DMS 273 treated with DMSO at 0.1 percent for 48 hours (cell line): ENCODE measurements at places on chromosomes 1 and 21.

DNA sequence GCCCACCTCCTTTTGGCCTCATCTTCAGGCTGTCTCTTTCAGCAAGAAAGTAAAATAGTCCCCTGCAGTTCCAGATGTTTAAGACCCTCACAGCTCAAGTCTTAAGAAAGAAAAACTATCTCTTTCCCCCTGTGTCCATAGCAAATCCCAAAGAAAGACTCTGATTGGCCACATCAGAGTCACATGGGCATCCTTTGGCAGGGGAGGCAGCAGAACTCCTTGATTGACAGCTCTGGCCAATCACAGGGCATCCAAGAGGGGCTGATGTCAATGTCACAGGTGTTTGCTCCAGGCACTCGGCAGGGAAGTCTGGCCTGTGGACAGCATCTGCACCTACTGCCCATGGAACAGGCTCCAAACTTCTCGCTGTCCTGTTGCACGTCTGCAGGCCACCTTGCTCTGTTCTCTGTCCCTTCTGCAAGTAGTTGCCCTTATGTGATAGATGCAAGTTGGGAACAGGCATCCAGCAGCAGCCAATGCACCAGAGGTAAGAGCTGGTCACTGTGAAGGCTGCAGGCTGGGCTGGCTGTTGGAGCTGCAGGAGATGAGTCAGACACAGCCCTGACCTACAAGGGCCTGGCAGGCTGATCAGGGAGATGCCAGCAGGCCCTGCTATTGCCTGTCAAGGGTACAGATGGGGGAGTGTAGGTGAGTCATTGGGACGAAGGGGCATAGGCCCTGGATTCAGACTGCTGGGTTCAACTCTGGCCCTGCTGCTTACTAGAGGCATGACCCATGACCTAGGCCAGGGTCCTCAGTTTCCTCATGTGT is 96.8 kb upstream of the TMEM51 start:
- DNase-seq: no peak

DNA sequence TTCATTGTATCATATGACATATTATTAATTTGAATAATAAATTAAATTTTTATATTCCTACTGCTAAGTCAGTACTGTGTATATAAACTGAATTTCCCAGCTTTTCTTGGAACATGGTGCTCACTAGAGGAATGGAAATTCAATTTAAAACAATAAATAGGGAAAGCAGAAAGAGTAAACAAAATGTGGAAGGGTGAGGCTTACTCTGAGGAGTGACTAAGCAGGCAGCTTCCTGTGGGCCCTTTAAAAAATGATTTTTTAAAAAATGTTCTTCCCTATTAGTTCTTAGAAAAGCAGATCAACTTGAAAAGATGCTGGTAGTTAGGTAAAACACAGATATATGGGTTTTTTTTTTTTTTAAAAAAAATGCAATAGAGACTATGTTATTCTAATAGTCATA is 49.5 kb upstream of the S1PR1 start:
- no peak for DNase-seq

DNA sequence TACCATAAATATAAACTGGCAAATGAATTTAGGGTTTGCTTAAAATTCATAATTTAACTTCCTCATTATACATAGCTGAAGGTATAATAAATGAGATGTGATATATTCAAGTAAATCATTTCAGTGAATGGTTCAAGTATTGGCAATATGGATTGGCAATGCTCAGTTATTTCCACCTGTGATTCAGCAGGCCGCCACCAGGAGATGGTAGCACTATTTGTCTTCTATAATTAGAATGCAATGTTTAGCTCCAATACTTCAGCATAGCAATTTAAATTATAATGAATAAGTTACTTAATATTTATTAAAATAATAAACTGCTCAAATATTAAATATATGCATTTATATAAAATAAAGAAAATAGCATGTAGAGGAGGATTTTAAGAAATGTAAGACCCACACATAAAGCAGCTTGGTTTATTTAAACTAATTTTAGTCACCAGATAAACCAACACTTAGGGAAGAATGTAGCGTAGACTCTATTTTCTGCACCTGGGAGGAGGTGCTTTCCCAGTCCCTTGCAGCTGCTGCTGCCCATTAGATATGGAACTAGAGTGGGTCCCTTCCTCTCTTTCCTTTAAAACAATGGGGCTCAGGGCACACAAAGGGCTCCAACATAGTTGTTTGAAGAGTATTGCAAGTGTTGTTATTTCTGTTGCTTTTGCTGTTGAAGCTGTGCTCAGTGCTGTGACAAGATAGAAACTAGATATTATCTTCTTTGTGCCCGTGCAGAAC is 62.1 kb downstream of the PLPPR4 start:
- no peak for DNase-seq

- DNase-seq: no peak
These were observed 112.9 kb downstream of the AJAP1 start for GRCh38 chr1:4767308-4767707.

GRCh38 chr1:233554037-233554436 is 59.9 kb upstream of the KCNK1 start:
- no peak for DNase-seq

GRCh38 chr1:7026169-7026568 is 240.9 kb downstream of the CAMTA1 start:
- no peak for DNase-seq

- no peak for DNase-seq
These were observed 66.9 kb downstream of the PRDM2 start for GRCh38 chr1:13766592-13767564.

- no peak for DNase-seq
These were observed 176.8 kb downstream of the LMO4 start for GRCh38 chr1:87505391-87505983.

DNA sequence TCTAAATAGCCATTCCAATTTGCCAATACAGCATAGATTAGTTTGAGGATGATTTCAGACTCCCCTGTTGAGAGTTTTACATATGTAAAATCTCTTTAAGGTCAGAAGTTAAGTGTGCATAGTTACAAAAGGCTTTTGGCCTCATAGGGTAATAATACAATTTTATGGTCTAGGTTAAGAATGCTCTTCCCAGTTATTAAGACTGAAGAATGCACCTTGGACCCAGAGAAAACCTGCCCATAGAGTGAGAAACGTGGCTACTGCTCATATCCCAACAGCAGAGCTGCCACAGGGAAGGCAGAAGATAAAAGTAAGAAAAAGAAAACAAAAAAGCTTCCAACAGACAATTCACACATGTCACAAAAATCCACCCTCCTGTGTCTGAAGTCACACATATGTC is 255.9 kb downstream of the LMO4 start:
- DNase-seq: no peak

DNA sequence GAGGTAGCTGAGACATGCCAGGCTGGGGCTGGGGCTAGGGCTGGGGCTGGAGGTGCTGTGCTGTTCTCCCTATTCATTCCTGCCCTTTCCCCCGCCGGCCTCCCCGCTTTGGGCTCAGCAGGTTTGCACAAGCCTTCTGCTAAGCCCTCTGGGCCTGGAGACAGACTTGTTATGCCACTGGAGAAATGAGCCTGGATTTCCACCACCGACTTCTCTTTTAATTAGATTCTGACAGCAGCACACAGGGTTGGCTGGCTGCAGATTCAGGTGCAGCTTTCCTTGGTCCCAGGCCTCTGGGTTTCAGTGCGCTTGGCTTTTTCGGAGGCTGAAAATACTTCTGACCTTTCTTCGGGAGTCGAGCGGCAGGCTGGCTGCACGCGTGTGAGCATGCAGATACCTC is 71.5 kb upstream of the ACTL8 start:
- no peak for DNase-seq

GRCh38 chr21:38307771-38308531 is 51.2 kb downstream of the KCNJ15 start:
- DNase-seq: no peak

DNA sequence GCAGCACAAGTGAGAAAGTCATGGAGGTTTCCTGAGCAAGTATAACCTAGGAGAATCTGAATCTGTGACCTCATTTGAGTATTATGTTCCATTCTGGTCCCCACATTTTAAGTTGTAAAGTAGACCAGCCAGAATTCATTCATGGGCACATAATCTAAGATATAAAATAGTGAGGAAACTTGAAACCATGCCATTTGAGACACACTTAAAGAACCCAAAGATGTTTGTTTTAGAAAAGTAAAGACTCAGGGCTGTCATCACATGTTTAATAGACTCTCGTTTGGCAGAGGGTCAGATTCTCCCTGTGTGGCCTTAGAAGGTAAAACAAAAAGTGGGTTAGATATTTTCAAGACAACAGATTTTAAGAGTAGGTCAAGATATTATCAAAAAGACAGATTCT is 6.4 kb downstream of the SZT2 start:
- no peak for DNase-seq

- DNase-seq: no peak
These were observed 791 bp upstream of the PIK3R3 start for GRCh38 chr1:46133181-46133658.

GRCh38 chr1:13832536-13832935 is 132.5 kb downstream of the PRDM2 start:
- DNase-seq: no peak

DNA sequence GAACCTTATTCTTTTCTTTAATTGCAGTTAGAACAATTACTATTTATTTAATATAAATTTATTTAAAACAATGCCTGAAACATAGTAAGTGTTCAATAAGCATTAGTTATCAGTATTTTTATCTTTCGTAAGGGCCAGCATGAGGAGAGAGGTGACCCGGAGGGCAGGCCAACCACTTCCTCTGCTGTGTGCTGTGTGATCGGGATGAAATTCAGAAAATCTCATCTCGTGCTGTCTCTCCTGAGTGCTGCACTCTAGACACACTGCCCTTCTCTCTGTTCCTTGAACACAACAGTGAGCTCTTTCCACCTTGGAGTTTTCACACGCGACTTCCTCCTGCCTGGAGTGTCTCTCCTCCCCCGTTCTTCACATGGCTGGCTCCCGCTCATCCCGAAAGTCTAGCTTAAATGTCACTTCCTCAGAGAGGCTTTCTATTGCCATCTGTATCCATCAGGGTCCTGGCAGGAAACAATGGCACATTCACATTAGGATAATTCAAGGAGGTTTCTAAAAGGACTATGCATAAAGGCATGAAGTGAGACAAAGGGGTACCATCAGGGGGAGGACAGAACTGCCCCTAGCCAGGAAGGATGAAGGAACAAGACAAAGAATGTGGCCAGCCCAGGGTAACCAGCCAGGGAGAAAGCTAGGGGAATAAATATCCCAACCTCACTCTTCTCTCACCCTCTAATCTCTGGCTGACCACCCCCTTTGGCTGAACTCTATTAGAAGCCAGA is 142.6 kb upstream of the GJB5 start:
- DNase-seq: no peak

GRCh38 chr1:54623216-54624007 is at the start of gene FAM151A:
Gene FAM151A, minus strand, starts transcription at chr1:54623525. Its CDS starts 130 bp downstream, at chr1:54623395.
- DNase-seq: no peak

DNA sequence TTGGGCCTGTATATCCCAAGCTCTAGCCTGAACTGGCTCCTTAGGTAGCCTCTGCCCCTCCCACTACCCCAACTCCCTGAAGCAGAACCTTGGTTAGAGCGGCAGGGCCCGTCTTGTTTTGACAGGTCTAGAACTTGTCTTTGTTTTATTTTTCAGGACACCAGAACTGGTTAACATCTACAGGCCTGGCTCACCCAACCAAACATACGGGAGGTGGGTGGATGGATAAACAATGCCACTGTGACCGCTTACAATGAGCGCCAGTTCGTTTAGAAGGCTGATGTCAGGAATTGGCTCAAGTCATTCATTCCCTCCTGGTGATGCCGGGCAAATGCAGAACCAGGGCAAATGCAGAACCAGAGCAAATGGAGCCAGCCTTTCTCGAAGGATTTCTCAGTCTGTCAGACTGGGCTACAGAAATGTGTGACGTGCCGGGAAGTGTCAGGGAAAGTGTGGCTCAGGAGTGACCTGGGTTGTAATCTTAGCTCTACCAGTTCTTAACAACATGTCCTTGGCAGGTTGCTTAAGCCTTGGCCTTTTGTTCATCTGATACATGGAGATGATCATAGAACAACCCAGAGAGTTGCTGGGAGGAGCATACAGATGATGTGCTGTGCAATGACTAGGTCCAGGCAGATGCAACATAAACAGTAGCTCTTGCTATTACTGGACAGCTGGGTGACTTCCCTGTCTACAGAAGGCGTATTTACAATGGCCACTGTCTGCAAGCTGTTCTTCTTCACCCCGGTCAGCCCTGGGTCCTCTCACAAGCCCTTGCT is 30.5 kb upstream of the BTG2 start:
- DNase-seq: no peak

DNA sequence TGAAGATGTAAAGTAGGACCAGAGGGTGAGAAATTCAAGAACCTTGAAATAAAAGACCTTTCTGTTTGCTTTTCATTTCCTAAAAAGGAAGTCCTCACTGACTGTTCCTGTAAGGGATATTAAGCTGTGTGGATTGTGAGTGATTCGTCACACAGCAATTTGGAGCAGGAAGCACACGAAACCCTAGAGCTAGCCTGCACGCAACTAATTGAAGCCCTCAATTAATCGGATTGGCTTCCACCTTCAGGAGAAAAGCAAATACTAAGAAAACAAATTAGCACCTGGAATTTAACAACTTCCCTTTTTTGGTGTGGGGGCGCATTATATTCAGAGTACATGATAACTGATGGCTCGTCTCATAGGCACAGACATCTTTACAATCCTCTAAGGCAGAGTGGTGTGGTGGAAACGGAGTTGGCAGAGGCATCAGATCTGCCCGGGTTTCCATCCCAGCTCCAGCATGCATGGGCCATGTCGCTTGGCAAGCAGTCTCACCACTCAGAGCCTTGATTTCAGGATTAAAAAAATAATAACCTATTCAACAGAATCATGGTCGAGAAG is 95.2 kb downstream of the KCNJ15 start:
- DNase-seq: no peak

DNA sequence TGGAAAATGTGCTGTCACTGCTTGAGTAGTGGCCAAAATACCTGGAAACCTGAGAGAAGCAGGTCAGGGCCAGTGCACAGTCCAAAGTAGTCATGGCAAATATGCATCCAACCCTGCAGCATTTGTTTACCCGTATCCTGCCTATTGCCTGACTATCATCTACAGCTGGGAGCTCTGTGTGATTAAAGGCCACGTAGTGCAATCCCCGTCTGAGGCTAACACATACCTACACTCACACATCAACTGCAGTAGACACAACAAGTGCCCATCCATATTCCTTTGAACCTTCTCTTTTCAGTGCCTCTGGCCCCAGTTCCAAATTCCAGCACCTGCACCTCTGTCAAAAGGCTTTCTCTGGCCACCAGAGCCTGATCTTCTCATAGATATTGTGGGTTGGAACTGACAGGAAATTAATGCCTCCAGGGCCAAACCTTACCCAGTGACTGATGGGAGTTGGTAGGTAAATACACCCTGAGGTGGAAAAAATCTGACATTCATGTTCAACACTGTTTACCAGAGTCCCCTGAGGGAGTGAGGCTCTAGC is 383.0 kb downstream of the SETD4 start:
- DNase-seq: no peak
